ENCODE measurements at places on chromosomes 1 and 21. TPM values are rescaled to one million over a fixed set of nuclear protein-coding genes. Genes with fewer than 3 reads are reported as not detected.

GNG4 gene
- 77.2 TPM for total RNA-seq

- no peak for DNase-seq
These were observed 5.4 kb upstream of the TENT5C start for GRCh38 chr1:117600325-117600943.

- DNase-seq = peak; percentile 71
These were observed 2.2 kb downstream of the CAMK1G start for GRCh38 chr1:209585672-209586071.

- no peak for DNase-seq
These were observed 402.0 kb downstream of the MATN1 start for GRCh38 chr1:30321246-30321910.

DNA sequence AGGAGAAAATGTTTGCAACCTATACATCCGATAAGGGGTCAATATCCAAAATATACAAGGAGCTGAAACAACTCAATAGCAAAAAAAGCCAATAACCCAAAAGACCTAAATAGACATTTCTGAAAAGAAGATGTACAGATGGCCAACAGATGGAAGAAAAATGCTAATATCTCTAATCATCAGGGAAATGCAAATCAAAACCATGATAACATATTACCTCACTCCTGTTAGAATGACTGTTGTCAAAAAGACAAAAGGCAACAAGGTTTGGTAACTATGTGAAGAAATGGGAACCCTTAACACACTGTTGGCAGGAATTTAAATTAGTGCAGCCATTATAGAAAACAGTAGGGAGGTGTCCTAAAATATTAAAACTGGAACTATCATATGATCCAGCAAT, 74.7 kb downstream of the LEPR start:
- no peak for DNase-seq

AADACL3 gene
- not detected for total RNA-seq

DNA sequence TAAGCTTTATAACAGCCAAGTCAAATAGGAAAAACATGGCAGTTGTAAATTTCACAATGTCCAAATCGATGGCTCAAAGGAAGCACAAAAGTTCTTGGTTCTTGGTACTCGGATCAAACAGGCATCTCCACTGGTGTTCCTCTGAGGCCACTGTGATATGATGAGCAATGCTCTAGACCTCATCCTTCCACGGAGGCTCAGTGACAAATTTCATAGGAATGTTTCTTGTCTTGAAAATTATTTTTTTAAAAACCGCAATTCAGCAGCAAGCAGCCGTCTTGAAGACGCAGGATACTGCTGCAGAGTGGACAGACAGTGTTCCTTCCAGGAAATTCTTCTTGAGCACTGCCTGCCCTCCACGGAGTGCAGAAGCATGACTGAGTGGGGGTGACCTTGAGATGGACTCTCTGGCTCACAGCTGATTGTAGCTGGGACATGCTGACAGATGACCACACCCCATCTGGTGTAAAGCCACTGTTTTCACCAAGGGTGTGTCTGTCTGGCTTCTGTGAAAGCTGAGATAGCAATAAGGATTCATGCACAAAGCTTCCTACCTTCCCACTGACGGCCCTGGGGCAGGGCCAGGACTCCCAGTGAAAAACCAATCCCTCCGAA, 61.9 kb downstream of the TIAM1 start:
- no peak for DNase-seq

S100A5 gene
- 2.6 TPM for total RNA-seq

TESK2 gene
- 2.6 TPM for total RNA-seq

KDM1A gene
- 86.6 TPM for total RNA-seq

GRCh38 chr1:176119549-176119948, 87.5 kb downstream of the COP1 start:
- no peak for DNase-seq

DNA sequence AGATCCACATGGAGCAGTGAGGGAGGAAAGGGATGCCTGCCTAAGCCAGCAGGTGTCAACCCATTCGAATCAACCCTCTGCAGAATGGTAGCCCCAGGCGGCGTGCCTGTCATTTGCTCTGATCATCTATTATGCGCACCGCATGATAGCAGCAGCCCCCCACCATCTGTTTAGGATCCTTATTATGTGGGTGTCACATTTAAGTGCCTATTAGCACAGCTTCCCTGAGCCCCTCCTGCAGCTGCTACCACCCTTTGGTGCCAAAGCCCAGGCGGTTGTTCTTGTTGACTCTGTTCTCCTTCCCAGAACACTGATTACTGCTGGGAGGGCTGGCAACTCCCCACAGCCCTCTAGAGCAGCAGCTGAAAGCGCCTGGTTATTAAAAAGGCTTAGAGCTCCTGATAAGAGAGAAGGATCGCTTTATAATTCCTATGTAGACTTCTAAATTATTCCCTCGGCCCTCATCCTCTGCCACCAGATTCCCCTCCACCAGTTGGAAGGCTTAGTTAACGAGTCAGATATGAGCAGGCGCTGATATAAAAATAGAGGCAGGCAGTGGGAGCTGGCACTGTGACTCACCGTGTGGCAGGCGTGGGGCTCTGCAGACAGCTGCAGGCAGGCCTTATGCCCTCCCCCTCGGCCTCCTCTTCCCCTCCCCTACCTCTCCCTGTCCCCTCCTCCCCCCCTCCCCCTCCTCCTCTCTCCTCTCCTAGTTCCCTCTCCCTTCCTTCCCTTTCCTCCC, 23.0 kb downstream of the ACTA1 start:
- peak; percentile 60 for DNase-seq

SMAP2 gene
- 157 TPM for total RNA-seq

GABRD gene
- not detected for total RNA-seq

DNA sequence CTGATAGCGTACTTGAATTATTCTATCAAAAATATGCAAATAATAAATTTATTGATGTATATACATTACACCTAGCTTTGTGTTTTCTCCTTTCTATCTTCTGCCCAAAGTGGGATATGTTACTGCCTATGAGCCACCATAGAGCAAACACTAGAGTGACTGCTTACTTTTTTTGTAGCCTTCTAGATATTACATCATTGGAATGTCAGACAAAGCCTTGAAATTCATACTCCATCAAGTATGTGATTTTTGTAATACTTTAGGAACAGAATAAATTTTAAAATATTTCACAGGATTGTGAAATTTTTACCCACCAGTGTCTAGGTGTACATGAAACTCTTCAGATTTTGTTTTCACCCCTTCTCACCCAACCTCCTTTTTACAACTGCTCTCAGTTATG, 787.6 kb downstream of the USP25 start:
- no peak for DNase-seq

- DNase-seq = no peak
These were observed 82.0 kb downstream of the UBIAD1 start for GRCh38 chr1:11354893-11355553.

DNA sequence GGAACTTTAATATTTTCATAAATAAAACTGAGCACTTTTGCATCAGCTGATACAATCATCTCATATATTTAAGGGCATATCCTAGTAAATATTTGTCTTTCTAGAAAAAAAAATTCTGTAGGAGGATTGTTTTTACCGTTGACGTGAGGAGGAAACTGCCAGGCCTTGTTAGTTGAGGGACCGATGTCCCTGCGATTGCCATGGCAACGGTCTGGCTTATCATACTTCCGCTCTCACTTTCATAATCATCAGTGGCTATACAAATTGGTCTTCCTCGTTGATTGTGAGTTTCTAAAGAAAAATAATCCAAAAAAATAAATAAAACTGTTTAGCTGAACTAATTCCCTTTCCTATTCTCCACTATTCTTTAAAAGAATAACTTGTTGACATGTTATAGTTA, 69.3 kb upstream of the ANGPTL3 start:
- peak; percentile 62 for DNase-seq

- DNase-seq = no peak
These were observed 44.9 kb upstream of the SCMH1 start for GRCh38 chr1:41286992-41287391.

GRCh38 chr1:31031330-31032143, 34.0 kb downstream of the PUM1 start:
- DNase-seq = no peak

IFNGR2 gene
- total RNA-seq = 9.9 TPM

DNA sequence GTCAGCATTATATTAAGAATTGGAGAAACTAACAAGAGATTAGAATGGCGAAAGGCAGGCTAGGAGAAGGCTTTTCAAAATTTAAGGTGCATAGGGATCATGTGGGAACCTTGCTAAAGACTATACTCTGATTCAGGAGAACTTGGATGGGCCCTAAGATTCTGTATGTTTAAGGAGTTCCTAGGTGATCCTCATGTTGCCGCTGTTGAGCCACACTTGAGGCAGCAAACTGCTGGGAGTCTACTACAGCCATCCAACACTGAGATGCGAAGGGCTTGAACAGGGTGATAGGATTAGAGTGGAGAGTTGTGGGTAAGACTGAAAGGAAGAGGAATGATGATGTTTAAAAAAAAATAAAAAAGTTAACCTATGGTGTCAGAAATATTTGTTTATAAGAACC, 1013.2 kb downstream of the MRPL39 start:
- no peak for DNase-seq

DNA sequence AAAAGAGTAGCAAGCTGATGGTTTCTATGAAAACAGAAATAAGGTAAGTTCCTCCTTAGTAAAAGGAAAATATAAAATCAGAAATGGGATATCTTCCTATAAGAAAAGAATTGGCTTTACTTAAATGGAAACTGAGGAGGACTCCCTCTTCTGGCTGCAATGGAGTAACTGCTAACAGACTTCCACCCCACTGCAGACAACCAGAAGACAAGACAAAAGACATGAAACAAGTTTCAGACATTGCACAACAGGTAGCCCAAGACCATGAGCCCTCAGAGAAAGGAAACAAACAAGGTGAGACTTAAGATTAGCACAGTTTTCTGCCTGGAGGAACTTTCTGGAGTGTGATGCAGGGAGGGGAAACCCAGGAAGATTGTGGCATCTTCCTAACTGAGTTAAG, 17.0 kb upstream of the OLFML2B start:
- no peak for DNase-seq

GRCh38 chr1:183027031-183027430, 3.8 kb downstream of the LAMC1 start:
- DNase-seq = no peak

BEST4 gene
- total RNA-seq = 0.77 TPM
